ENCODE measurements at places on chromosomes 6 and 20.

- no peak overlapping the region for H3K4me3 ChIP-seq
- H3K27ac ChIP-seq: no peak overlapping the region
- no peak for DNase-seq
- H3K36me3 ChIP-seq: no peaks in the 10 kb centered on the region
Observed at GRCh38 chr6:6738922-6739716, 150.6 kb downstream of the LY86 start.

DNA sequence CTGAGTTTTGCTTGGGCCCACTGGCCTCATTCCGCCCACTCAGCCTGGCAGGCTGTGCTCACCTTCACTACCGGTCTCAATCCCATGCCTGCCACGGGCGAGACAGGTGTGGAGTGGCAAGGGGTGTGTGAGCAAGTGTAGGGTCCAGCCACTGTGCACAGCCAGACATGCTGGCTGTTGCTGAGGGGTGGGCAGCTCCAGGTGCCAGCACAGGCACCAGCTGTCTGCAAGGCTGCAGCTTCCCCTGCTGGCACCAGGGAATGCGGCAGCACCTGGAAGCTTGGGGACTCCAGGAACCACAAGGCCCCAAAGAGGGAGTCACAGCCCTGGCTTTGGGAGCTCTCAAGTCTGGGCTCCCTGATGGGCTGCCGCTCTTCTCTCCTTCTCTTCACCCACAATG, 372.7 kb downstream of the CBLN4 start:
- no peak overlapping the region for H3K4me3 ChIP-seq
- no peak overlapping the region for H3K27ac ChIP-seq
- no peak for DNase-seq
- H3K36me3 ChIP-seq: no peaks in the 10 kb centered on the region

- H3K4me3 ChIP-seq: no peak overlapping the region
- no peaks in the 10 kb centered on the region for H3K36me3 ChIP-seq
- no peaks in the 10 kb centered on the region for H3K4me1 ChIP-seq
- H3K27me3 ChIP-seq: peaks cover 14% of the 10 kb centered on the region
- H3K27ac ChIP-seq: no peak overlapping the region
Observed at GRCh38 chr20:24765316-24766142, 183.5 kb upstream of the CST7 start.

DNA sequence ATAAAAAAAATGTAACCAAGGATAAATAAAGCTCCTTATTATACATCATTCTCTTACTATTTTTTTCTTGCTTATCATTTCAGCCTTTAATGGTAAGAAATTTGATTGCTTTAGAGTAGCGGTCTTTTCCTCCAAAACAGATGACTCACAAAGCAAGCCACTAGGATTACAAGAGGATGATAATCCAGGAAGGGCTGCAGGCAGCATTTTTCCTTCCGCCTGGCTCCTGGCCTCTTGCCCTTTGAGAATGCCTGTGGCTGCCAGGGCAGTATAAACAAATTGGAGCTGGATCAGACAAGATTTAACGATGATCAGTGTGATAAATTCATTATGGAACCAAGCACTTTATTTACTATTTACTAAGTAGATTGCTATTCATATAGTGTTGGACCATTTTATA, 9.7 kb upstream of the FBXL4 start:
- H3K27me3 ChIP-seq: no peaks in the 10 kb centered on the region
- no peak overlapping the region for H3K27ac ChIP-seq
- H3K4me3 ChIP-seq: no peak overlapping the region
- no peaks in the 10 kb centered on the region for H3K36me3 ChIP-seq
- no peaks in the 10 kb centered on the region for H3K4me1 ChIP-seq

DNA sequence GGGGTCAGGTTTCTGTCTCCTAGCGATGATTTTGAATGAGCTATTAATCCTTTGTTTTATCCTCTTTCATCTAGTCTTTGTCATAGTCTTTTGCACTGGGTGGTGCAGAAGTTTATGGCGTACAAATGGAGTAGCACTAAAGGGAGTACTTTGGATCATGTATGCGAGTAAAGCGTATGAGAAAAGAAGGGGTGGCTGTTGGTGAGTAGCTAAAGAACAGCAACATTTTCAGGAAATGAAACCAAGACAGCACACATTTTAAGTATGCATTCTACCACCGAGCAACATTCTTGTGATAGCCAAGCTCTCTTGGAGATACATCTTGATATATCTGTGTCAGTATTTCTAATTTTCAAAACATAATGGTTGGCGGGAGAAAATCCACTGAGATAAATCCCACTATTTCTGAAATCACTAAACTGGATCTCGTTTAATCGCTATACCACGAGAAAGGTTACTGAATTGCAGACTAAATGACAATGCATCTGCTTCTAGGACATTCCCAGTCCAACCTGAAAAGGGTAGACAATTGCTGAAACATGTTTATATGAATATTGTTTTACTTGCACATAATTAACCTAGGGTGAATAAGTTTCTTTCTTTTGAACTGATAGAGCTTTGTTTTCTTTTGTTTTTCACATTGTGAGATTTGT, 196.1 kb downstream of the TRIM27 start:
- H3K36me3 ChIP-seq: no peaks in the 10 kb centered on the region
- peaks cover 47% of the 10 kb centered on the region for H3K27me3 ChIP-seq
- no peak for DNase-seq

GRCh38 chr20:55935448-55936208, 69.7 kb downstream of the CBLN4 start:
- H3K27me3 ChIP-seq: no peaks in the 10 kb centered on the region
- no peaks in the 10 kb centered on the region for H3K4me1 ChIP-seq
- H3K4me3 ChIP-seq: no peak overlapping the region
- DNase-seq: no peak
- no peaks in the 10 kb centered on the region for H3K36me3 ChIP-seq
- H3K27ac ChIP-seq: no peak overlapping the region

- DNase-seq: peak; percentile 64
- H3K4me3 ChIP-seq: no peak overlapping the region
- no peak overlapping the region for H3K27ac ChIP-seq
- H3K4me1 ChIP-seq: no peaks in the 10 kb centered on the region
Observed at GRCh38 chr6:83467620-83468036, 36.8 kb upstream of the ME1 start.

GRCh38 chr6:7911345-7911725, 747 bp upstream of the TXNDC5 start:
- H3K36me3 ChIP-seq: no peaks in the 10 kb centered on the region
- H3K27ac ChIP-seq: no peak overlapping the region
- H3K4me3 ChIP-seq: peak overlapping the region; percentile 96
- no peaks in the 10 kb centered on the region for H3K27me3 ChIP-seq
- H3K4me1 ChIP-seq: peaks cover 22% of the 10 kb centered on the region

DNA sequence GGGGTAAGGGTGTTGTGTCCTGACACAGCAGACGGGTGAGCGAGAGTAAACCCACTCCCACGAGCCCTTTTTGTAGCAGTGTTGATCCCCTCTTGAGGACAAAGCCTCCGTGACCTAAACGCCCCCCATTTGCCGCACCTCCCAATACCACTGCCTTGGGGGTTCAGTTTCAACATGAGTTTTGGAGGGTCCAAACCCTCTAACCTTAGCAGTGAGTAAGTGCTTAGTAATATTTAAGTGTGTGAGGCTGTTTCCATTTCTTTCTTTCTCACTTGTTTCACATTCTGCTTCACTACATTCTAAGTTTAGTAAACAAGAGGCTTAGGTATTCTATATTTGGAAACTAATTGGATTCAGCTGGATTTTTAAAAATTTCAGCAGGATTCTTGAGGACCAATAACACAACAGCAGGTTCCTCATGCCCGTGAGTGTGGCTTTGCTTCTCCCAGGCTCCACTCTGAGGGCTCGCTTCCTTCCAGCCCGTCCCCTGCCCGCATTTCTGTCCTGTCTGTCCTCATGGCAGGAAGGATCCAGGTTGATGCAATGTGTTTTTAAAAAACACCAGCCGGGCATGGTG, 41.2 kb downstream of the SNX9 start:
- no peak overlapping the region for H3K27ac ChIP-seq
- no peak overlapping the region for H3K4me3 ChIP-seq
- H3K27me3 ChIP-seq: no peaks in the 10 kb centered on the region
- peaks cover 28% of the 10 kb centered on the region for H3K4me1 ChIP-seq
- DNase-seq: no peak
- peaks cover 5% of the 10 kb centered on the region for H3K36me3 ChIP-seq

DNA sequence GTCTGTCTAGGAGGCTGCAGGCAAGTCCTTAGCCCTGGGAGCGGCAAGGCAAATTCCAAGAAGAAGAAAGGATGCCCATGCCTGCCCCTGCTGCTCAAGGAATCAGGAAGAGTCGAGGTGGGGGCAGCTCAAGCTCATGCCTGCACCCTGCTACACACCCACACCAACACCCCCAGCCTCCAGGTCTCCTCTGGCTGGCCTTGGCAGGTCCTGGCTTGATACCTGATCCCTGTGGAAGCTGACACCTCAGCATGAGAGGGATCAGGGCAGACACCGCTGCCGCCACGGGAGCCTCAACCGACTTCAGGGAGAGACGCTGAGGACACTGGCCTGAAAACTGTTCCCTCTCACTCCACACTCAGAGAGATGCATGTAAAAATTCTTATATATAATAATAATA, 35.5 kb upstream of the MAFB start:
- no peak overlapping the region for H3K27ac ChIP-seq
- no peaks in the 10 kb centered on the region for H3K4me1 ChIP-seq
- no peak for DNase-seq
- no peaks in the 10 kb centered on the region for H3K36me3 ChIP-seq
- no peak overlapping the region for H3K4me3 ChIP-seq

- H3K36me3 ChIP-seq: no peaks in the 10 kb centered on the region
- H3K27ac ChIP-seq: no peak overlapping the region
- no peak for DNase-seq
- no peak overlapping the region for H3K4me3 ChIP-seq
Observed at GRCh38 chr20:23870461-23870860, 9.1 kb downstream of the CST5 start.

DNA sequence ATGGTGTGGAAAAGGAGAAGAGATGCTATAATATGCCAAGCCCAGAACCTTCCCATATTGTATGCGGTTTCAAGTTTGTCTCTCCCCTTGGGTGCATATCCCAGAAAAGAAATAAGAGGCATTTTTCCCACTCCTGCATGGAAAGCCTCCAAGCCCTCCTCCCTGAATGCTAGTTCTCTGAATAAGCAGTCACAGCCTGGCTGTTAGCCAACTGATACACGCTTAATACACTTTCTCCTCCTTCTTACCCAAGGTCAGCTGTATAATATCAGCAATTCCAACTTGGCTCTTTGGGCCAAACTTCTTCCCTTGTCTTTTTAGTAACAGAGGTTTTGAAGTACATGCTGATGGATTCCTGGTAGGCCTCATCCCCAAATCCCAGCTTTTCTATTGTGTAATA, 440.1 kb downstream of the EPHA7 start:
- H3K4me1 ChIP-seq: no peaks in the 10 kb centered on the region
- no peaks in the 10 kb centered on the region for H3K36me3 ChIP-seq
- no peak overlapping the region for H3K27ac ChIP-seq
- H3K27me3 ChIP-seq: no peaks in the 10 kb centered on the region

DNA sequence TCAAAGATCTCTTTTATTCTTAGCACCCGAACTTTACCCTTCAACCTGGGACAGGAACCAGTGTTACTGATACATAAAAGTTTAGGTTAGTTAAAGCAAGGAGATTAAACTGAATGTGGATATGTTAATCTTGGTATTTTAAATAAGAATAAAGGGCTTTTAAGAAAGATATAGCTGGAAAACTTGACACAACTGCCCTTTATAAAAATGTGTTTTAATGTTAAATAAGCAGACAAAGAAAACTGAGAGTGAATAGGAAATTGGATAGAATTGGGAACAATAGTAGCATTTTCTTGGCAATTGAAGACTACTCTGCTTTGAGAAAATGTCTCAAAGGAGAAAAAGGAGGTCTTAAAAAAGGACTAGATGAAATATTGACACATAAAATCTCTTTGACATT, 45.9 kb upstream of the CRISP1 start:
- H3K36me3 ChIP-seq: no peaks in the 10 kb centered on the region
- peaks cover 7% of the 10 kb centered on the region for H3K4me1 ChIP-seq
- no peaks in the 10 kb centered on the region for H3K27me3 ChIP-seq
- no peak for DNase-seq
- no peak overlapping the region for H3K27ac ChIP-seq

GRCh38 chr6:144232832-144233230, 52.3 kb upstream of the UTRN start:
- no peak overlapping the region for H3K27ac ChIP-seq
- H3K4me1 ChIP-seq: peaks cover 13% of the 10 kb centered on the region
- H3K4me3 ChIP-seq: no peak overlapping the region
- H3K27me3 ChIP-seq: no peaks in the 10 kb centered on the region
- no peaks in the 10 kb centered on the region for H3K36me3 ChIP-seq

DNA sequence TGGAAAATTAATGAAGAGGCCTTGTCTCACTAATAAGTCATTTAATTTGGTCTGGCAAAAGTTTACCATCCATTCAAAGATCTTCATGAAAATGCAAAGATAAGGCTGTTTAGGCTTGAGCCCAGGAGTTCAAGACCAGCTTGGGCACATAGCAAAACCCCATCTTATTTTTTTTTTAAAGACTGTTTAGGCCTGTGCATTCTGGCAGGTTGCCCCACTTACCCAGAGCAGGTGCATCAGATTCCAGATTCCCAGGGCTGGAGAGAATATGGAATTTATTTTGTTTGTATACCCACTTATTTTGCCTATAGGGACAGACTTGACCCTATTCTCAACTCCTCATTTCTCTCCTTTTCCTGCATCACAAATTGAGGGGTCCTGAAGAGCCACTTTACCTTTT, 5.7 kb downstream of the FOXO3 start:
- H3K36me3 ChIP-seq: peaks cover 46% of the 10 kb centered on the region
- peaks cover 67% of the 10 kb centered on the region for H3K4me1 ChIP-seq
- no peak overlapping the region for H3K4me3 ChIP-seq
- peak overlapping the region; percentile 73 for H3K27ac ChIP-seq

GRCh38 chr20:31857861-31858759, 12.2 kb downstream of the DUSP15 start:
- H3K4me3 ChIP-seq: no peak overlapping the region
- DNase-seq: peak; percentile 41
- no peak overlapping the region for H3K27ac ChIP-seq
- H3K4me1 ChIP-seq: peaks cover 19% of the 10 kb centered on the region
- H3K36me3 ChIP-seq: no peaks in the 10 kb centered on the region

DNA sequence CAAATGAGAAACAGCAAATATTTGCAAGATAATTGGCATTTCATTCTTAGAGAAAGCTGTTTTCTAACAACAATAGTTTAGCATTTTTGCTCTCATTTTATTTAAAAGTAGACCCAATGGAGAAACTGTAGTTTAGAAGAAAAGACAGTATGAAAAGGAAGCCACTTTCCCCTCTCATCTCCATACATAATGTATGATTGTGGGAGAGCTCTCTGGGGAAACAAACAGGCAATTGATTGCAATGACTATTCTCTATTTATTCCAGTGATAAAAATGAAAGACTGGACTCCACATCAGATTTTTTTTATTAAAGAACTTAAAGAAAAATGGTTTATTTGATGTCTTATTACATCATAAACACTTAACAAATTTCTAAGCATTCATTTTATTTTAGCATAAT, 116.8 kb upstream of the SASH1 start:
- H3K4me1 ChIP-seq: no peaks in the 10 kb centered on the region
